Activated CD8-positive, alpha-beta memory T cell treated with anti-CD3 and anti-CD28 coated beads, Interleukin-2, amount 10 ng/mL, durations not matched to agents 7 days and 5 days (primary cell): ENCODE measurements at places on chromosomes 2 and 18. TPM values are rescaled to one million over a fixed set of nuclear protein-coding genes. Genes with fewer than 3 reads are reported as not detected.

Gene SLC23A3
- 3.2 TPM for total RNA-seq

Gene CD302
- total RNA-seq: 0.16 TPM

Gene TUBA4B
- not detected for total RNA-seq

Gene RBM44
- total RNA-seq: 1.2 TPM

Gene SYT4
- not detected for total RNA-seq

Gene UGT1A5
- total RNA-seq: not detected

Gene XIRP2
- total RNA-seq: not detected

Gene L3MBTL4
- 0.05 TPM for total RNA-seq

Gene KATNAL2
- total RNA-seq: 0.45 TPM

Gene PTGR3
- total RNA-seq: 31.5 TPM

Gene SERPINB3
- total RNA-seq: not detected

Gene TMEM237
- total RNA-seq: 21.6 TPM

Gene CERKL
- not detected for total RNA-seq

Gene SCG2
- total RNA-seq: not detected

Gene CFAP210
- not detected for total RNA-seq

Gene HES6
- 4.0 TPM for total RNA-seq

Gene C2orf74
- 7.8 TPM for total RNA-seq

Gene UBXN4
- total RNA-seq: 105 TPM

Gene MOCOS
- total RNA-seq: 0.64 TPM

Gene RNU2-63P
- total RNA-seq: 21.2 TPM

Gene G6PC2
- total RNA-seq: not detected

Gene CKAP2L
- 68.8 TPM for total RNA-seq

Gene IL36G
- total RNA-seq: not detected

Gene CHRNG
- not detected for total RNA-seq

Gene GREB1L
- not detected for total RNA-seq

Gene SALL3
- total RNA-seq: not detected

Gene TBC1D8
- total RNA-seq: 0.12 TPM

Gene SLC39A6
- total RNA-seq: 19.3 TPM

Gene LHCGR
- total RNA-seq: not detected

Gene SERPINB13
- total RNA-seq: not detected
